ENCODE measurements at places on chromosomes 7 and 10.

DNA sequence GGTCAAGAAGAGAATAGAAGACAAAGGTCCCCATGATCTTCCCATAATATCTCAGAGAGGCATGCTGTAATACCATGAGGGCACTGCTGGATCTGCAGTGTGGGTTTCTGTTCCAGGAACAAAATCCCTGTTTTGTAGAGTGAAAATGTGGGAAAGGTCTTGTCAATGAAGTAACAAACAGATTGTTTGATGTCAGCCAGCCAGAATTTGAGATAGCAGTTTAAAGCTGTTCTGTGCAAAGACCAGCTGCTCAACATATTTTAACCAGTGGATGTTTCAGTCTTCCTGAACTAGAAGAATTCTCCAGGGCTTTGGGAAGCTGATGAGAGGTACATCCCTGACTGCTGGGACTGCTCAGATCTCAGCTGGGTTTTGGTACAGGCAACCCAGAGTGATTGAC, 1012.5 kb downstream of the DNAJB9 start:
- DNase-seq = no peak

- no peak for DNase-seq
These were observed 37.7 kb downstream of the CDK6 start for GRCh38 chr7:92798517-92799249.

- no peak for DNase-seq
These were observed 967.8 kb upstream of the SORCS1 start for GRCh38 chr10:108132303-108132702.

GRCh38 chr10:87862679-87863052, 667 bp downstream of the KLLN start:
- DNase-seq = no peak

DNA sequence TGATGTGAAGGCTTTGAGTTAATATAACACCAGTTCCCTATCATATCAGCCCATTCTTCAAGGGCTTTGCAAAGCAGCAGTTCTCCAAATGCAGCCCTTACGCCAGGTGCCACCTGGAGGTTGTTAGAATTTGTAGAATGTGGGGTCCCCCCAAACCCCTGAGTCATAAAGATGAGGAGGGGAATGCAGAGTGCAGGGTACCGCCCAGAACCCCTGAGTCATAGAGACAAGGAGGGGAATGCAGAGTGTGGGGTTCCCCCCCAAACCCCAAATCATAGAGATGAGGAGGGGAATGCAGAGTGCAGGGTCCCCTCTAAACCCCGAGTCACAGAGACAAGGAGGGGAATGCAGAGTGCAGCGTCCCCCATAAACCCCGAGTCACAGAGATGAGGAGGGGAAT, 605.8 kb downstream of the PTPRN2 start:
- no peak for DNase-seq

GRCh38 chr10:105494303-105494702, 853.2 kb downstream of the SORCS3 start:
- no peak for DNase-seq

DNA sequence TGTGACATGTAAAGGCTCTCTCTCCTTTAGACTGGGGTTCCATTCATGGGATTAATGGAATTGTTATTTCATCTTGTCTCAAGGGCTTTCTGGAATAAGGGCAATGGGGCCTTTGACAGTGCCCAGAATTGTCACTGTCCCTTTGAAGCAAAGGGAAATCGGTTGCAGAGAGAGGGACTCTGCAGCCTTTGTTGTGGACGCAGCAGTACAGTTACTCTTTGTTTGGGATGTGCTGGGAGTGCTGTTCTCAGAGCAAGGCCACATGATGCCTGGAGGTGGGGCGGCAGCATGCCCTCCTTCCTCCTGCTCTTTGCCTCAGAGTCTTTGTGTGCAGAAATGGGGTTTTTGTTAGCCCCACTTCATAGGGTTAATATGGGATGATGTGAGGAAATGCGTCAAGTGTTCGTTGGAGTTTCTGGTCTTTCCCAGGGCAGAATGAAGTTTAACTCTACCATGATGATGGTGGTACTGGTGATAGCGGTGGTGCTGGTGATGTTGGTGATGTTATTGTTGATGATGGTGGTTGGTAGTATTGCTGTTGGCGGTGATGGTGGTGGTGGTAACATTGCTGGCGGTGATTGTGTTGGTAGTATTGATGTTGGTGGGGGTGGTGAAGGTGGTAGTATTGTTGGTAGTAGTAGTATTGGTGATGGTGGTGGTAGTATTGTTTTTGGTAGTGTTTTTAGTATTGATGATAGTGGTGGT, 45.3 kb downstream of the DOCK1 start:
- no peak for DNase-seq

DNA sequence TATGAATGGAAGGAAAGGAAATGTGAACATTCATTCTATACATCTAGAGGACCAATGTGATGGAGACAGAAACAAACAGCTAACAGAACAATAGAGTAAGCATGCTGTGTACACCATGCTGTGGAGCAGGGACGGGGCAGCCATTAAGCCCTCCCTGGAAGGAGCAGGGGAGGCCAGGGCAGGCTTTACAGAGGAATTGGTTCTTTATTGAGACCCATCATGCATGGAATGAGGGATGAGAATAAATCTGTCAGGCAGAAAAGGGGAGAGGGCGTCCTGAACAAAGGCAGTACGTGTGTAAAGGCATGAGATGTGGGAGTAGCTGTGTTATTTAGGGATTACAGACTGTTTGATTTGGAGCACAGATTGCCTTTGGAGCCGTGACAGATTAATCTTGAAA, 35.2 kb downstream of the STK17A start:
- DNase-seq = no peak

GRCh38 chr7:35257251-35258124, 3.6 kb upstream of the TBX20 start:
- no peak for DNase-seq

All from fibroblast of skin of left quadriceps (primary cell).